ENCODE measurements at places on chromosomes 13 and 19.

- no peak for DNase-seq
Measured at GRCh38 chr13:43171489-43171888, 148.1 kb downstream of the DNAJC15 start.

GRCh38 chr13:114090476-114090875, 41.9 kb downstream of the RASA3 start:
- no peak for DNase-seq

- no peak for DNase-seq
Measured at GRCh38 chr13:75694722-75695121, 58.6 kb downstream of the LMO7 start.

GRCh38 chr13:60790620-60791019, 393.6 kb downstream of the TDRD3 start:
- DNase-seq: no peak

DNA sequence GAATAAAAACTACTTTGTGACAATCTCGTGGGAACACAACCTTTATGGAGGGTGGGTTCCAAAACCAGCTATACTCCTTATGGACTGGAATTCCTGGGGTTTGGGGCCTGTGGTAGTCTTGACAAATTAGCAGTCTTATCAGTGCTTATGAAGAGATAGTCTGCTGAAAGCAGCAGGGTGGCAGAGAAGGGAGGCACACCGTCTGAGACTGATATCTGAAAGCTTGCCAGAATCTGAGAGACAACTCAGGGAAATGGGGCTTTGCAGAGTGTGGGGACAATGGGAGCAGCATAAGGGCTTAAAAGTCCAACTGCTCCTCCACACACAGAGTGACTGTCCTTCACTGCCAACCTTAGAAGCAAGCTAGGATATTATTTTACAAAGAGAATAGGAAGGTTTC, 95.9 kb downstream of the UGGT2 start:
- DNase-seq: no peak

- DNase-seq: no peak
Measured at GRCh38 chr19:51571599-51571998, 516 bp downstream of the ZNF175 start.

DNA sequence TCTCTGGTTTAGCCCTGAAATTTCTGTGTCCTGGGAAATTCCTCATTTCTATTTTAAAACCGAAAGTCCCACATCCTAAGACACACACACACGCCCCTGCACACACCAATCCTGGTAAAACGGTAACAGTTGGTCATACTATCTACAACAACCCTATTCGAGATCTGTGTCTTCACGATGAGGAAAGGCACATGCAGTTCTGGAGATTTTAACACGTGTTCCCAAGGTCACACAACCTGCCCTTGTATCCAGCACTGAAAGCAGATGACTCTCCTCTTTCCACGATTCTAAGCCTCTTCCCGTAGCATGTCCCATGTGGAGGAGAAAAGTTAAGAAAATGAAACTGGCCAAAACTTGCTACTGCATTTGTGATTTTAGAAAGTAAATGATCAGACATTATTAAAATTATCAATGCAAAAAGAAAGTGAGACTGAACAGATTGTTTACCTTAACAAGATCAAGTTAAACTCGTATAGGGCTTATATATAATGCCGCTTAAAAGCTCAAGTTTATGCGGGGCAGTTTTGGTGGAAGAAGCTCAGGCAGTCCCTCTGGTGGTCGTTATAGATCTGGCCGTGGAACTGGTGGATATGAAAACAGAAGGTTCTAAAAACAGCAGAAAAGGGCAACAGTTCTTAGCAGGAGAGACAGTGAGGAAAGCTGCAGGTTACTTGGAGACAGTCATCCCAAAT, 32.7 kb downstream of the VSTM1 start:
- no peak for DNase-seq

GRCh38 chr19:1862424-1863327, 703 bp downstream of the KLF16 start:
- peak; percentile 53 for DNase-seq

DNA sequence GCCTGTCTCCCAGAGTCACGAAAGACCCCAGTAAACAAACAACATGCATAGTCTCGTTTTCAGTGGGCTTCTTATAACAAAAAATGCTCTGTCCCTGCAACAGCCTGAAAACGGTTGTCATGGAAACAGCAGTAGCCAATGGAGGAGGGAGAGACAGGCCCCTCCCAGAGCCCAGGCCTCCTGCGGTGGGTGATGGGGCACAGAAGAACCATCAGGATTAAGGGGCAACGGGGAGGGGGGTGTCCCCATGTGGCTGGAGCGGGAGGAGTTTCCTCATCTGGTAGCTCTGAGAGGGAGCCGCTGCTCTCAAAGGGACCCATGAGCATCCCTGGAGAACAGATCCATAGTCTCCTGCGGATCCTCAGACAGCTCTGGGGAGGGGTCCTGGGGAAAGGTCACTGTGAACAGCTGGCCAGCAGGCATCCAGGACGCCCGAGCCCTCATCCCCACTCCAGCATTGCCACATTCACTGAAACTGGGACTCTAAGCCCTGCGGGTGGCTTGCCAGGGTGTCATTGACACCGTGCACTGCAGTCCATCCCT, 37.5 kb upstream of the PNMA8B start:
- no peak for DNase-seq

Data from effector memory CD8-positive, alpha-beta T cell (primary cell).